Stimulated activated CD8-positive, alpha-beta memory T cell treated with anti-CD3 and anti-CD28 coated beads, Interleukin-2, amount 100 ng/mL, for 1 hour (primary cell): ENCODE measurements at places on chromosomes 7 and 10.

DNA sequence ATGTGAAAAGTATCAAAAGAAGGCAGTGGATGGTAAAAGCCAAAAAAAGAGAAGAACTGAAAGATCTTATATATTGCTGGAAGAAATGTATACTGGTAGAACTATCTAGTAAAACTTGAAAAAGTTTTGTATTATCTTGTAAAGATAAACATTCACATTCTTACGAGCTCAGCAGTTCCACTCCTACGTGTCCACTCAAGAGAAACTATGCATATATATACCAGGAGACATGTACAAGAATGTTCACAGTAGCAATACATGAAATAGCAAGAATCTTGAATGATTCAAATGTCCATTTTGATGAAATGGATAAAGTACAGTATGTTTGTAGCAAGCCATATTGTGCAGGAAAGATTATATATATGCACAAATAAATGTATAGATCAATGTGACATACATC lies 155.0 kb downstream of the RNF133 start:
- no peak for DNase-seq

- no peak for DNase-seq
These were observed 34.7 kb downstream of the SPDYE6 start for GRCh38 chr7:102321351-102322201.

DNA sequence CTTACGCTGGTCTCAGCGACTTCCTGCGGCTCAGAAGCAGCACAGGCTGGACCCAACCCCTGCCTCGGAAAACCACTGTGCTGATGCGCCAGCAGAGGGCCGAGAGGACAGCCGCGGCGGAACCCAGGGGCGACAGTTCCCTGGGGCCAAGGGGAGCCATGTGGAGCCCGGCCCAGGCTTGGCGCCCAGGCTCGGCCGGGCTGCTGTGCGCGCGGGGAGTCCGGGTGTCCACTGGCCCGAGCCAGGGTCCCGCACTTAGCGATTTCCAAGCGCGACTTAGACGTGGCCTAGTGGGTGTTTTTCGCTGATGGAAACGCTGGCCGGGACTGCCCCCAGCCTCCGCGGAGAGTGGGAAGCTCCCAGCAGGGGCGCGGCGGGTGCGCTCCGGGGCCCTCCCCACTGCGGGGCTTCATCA lies 18.6 kb upstream of the ZNF32 start:
- no peak for DNase-seq

DNA sequence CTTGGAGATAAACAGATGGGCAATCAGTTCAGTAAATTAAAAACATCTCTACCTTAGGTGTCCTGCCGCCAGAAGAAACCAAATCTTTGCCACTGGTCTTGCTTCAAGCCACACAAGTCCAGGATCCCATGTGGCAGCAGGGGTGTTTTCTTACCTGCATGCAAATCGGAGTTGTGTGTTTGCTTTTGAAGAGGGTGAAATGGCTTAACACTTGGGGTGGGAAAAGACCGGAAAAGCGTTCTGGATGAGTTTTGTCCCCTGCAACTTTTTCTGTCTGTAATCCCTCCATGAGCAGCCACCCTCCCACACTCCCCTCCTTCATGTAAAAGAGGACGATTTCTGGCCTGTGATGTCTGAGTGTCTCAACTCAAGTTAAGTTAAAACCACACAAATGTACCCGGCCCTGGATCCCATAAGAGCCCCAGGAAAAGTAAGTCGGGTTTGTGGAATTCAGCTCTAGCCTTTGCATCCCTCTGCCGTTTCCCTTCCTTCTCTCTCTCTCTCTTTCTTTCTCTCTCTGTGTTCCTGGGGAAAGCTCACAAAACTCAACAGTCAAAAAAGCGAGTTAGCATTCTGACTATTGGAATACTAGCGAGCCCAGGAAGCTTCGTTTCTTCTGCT lies 178.5 kb downstream of the TCF7L2 start:
- no peak for DNase-seq

GRCh38 chr7:139976055-139976837 lies 86.5 kb downstream of the PARP12 start:
- DNase-seq: no peak

GRCh38 chr7:38927751-38928150 lies 18.8 kb upstream of the VPS41 start:
- no peak for DNase-seq

DNA sequence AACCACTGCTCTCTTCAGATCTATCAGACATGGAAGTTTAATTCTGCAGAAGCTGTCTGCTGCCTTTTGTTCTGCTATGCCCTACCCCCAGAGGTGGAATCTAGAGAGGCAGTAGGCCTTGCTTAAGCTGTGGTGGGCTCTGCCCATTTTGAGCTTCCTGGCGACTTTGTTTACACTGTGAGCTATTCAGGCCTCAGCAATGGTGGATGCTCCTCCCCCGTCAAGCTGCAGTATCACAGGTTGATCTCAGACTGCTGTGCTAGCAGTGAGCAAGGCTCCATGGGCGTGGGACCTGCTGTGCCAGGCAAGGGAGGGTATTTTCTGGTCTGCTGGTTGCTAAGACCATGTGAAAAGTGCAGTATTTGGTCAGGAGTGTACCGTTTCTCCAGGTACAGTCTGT lies 45.1 kb upstream of the CDK14 start:
- no peak for DNase-seq

DNA sequence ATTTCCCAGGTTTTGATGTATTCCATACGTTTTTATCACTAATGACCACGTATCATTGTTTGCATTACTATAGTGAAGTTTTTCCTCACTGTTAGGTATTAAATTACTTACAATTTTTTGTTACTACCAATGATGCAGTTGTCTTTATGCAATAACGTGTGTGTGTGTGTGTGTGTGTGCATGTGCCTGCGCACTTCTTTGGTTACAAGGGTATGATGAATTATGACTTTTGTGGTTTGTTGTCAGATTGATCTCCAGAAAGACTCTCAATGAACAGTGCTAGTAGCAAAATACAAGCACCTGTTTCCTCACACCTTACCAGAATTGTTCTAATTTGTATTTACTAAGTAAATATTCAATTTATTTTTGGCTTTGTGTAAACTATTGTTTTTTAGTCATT lies 51.5 kb downstream of the MCMBP start:
- DNase-seq: no peak

GRCh38 chr7:66054063-66054462 lies 21.6 kb upstream of the ASL start:
- no peak for DNase-seq

DNA sequence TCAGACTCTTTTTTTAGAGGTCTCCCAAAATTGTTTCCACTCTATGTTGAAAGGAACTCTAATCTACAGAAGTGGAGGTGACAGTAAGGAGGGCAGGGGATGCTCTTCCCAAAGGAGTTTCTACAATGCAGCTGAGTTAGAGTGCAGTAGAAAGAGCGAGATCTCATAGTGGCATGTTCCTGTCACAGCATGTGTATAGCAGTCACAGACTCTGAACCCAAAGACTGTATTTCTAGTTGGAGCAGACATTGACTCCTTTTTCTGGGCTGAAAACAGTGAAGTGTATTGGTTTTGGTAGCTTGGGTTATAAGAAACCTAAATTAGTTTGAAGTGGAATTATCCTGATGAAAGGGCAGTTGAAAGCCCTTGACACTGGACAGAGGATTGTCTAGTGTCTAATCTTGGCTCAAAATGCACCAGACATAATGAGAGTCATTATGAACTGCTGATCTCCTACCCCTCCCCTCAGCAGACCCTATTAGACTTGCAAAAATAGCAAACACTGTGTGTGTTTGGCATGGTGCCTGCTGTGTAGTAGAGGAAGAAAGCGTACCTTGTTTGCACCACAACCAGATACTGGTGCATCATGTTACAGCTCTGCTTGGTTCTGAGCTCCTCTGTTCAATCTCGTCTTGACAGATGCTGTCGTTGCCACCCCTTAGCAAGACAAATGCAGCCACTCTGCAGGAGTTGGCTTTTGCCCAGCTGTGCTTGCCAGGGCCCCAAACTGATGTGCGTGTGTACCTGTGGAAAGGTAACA lies 336.0 kb downstream of the AUTS2 start:
- DNase-seq: no peak
